Calu3 (cell line): ENCODE measurements at places on chromosomes 16 and 17.
A peak's percentile ranks its signal among the peaks of the same experiment; 100 is the strongest.

- no peak for DNase-seq
These were observed 42.0 kb upstream of the SLC6A2 start for GRCh38 chr16:55613613-55614335.

GRCh38 chr16:62548095-62548494 is 511.9 kb upstream of the CDH8 start:
- DNase-seq = no peak

DNA sequence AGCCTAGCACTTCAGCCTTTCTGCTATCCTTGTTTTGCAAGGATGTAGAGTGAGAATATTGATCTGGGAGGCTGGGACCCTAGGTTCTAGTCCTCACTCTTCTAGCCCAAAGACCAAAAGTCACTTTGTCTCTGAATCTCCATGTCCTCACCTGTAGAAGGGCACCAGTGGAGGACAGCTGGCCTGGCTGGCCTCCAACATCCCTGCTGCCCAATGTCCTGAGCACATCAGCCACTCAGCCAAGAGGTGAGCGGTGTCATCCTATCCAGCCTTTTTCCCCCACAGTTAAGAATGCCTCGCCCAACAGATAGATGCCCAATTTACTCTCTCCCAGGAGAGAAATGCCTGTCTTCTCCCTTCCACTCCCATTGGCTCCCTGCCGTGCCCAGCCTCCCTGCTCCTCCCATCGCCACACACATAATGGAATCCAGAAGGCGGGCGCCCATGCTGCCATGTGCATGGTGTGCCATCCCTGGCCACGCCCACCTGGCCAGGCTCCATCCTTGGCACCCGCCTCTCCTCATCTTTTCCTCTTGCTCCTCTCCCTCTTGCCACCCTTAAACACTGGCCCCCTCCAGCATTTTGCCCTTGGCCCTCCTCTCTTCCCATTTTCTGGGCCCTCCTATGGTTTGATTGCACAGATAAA is 157.3 kb upstream of the SDK2 start:
- no peak for DNase-seq

DNA sequence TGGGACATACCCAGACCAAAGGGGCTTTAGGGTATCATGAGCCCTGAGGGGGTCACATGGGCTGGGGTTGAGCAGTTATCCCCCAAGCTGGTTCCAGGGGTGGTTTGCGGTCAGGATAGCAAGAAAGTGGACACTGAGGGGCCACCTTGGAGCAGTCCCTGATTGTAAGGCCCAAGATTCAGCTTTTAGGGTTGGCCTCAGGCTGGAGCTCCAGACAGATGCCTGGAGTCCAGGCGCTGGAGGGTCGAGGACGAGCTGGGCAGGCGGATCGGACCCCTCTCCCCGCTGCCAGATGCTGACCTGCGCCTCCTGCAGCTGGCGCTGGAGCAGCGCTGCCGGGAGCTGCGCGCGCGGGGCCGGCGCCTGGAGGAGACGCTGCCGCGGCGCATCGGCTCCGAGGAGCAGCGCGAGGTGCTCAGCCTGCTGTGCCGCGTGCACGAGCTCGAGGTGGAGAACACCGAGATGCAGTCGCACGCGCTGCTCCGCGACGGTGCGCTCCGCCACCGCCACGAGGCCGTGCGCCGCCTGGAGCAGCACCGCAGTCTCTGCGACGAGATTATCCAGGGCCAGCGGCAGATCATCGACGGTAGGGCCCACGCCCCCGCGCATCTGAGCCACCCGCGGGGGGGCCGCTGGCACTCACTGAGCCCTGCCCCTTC is 10.0 kb downstream of the BTBD17 start:
- no peak for DNase-seq

DNA sequence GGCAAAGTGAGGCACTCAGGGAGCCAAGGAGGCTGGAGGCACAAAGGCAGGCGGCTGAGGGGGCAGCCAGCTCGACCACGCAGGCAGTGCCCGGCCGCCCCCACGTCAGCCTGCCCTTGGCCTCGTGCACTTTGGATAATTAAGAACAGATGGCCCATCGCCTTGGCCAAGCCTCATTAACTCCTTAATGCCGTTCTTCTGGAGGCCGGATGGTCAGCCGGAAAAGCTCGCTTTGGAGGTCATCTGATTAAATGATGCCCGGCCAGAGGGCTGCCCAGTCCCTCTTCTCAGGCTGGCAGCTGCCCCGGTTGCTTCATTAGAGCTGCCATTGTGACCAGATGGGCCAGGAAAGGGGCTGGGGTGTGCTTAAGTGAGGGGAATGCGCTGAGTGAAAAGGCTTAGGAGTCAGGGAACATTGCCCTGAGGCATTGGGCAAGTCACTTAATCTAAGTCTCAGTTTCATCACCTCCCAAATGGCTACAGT is 364.0 kb downstream of the NPIPA8 start:
- no peak for DNase-seq

DNA sequence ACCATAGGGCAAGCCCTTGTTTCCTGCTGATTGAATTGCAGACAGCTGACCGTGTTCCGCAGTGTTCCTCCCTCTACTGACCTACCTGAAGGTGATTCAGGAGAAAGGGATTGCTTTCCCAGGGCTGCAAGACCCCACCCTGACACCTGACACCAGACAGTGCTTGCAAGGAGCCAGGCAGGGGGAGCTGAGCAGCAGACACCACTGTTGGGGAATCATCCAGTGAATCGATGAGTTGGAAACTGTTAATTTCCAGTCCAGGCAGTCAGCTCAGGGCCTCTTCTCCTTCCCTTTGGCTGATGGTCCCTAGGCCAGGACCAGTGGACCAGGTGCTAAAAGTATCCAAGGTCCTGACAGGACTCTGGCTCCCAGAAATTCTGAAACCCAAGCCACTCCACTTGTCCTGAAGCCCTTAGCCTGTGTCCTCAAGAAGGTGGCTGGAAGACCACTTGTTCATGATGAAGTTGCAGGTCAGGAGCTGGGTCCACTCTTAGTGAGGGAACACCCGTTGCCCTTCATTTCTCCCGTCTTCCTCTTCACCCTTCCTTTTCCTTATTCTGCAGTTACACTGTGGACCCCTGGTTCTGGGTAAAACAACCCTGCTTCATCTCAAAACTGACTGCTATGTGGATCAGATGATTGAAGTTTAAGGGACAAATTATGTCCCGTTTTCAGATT is 9.5 kb upstream of the UNK start:
- DNase-seq = no peak

- DNase-seq = no peak
These were observed 144.4 kb downstream of the CCT6B start for GRCh38 chr17:34816848-34817247.

- no peak for DNase-seq
These were observed 10.8 kb upstream of the APOH start for GRCh38 chr17:66240013-66240412.

GRCh38 chr17:78111727-78112517 is 16.6 kb downstream of the TMC6 start:
- DNase-seq = no peak

DNA sequence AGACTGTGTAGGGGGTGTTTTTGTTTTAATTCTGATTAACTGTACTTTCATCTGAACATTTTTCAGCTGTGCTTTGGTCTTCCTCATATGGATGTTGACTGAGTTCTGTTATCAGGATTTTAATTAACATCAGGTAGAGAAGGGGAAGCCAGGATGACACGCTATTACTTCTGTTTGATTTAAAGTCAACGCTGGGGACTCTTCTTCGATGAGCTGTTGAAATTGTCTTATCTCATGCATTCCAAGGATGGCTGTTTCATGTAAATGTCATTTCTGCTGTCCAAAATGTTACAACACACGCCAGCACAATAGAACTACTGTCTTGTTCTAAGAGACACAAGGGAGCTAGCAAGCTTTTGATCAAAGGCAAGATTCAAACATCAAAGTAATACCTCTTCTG is 263.3 kb upstream of the CDH5 start:
- no peak for DNase-seq

GRCh38 chr17:38577244-38577643 is 28.5 kb downstream of the SRCIN1 start:
- no peak for DNase-seq

DNA sequence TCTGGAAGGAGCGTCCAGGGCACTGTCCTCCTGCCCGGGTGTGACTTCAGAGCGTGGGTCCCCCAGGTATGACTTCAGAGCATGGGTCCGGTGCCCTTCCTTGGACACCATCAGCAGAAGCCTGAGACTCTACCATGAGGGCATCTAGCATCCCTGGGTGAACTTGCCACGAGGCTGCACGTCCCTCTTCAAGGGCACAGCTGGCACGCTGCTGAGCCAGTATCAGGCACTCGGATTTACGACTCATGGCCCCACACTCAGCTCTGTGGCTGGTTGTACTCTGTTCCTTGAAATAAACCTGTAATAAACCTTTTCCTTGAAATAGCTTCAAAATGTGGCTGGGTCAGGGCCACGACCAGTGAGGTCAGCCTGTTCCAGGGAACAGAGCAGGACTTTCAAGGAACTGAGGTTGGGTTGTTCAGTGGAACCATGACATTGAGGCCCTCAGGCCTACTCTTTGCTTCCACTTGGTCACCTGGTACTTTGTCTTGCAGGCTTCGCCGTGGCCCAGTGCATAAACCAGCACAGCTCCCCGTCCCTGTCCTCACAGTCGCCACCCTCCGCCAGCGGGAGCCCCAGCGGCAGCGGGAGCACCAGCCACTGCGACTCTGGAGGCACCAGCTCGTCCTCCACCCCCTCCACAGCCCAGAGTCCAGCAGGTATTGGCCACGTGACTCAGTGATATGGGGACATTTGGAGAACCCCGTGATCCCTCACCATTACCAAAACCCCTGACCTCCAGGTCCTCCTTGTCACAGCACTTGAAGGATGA is 89.9 kb downstream of the SOCS1 start:
- no peak for DNase-seq

- no peak for DNase-seq
These were observed 516.8 kb downstream of the MAF start for GRCh38 chr16:79083508-79084299.

DNA sequence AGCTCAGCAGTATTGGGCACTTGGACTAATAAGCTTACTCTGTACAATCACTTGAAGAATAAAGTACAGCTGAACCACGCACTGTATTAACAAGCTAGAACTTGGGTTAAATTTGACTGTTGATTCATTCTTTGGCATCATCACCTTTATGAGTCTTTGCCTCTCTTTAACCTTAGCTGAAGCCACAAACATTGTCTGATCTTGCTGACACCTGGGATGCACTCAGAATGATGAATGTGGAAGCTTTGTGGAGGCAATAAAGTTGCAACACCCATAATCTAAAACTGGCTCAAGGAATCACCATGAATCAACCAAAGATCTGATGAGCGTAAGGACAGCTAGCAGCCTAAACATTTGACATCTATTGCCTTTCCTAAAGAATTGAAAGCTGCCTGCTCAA is 590.6 kb upstream of the SOX9 start:
- no peak for DNase-seq

- peak; percentile 24 for DNase-seq
These were observed 17.0 kb downstream of the CEP295NL start for GRCh38 chr17:78885956-78886355.

GRCh38 chr16:84277244-84277823 is 17.3 kb upstream of the WFDC1 start:
- DNase-seq = peak; percentile 82

- DNase-seq = no peak
These were observed 35.2 kb downstream of the HSBP1 start for GRCh38 chr16:83842756-83843507.

DNA sequence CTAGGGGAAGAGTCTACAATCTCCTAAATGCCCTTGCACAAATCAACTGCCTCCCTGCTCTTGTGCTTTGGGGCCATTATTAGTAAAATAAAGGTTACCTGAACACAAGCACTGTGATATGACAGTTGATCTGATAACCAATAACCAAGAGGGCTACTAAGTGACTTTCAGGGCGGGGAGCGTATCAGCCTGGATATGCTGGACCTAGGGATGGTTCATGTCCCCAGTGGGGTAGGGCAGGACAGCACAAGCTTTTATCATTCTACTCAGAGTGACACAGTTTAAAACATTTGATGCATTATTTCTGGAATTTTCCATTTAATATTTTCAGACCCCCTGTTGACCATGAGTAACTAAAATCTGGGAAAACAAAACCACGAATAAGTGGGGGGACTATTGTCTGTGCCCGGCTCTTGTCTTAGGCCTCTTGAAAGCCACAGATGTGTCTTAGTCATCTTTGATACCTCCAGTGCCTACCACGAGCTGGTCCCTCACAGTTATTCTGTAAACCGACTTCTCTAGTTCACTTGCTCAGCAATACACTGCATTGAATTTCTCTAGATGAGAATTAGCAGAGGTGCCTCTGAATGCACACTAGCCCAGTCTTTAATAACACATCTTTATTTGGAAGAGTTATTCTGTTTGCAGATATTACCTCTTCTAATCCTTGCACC is 94.6 kb upstream of the DHX40 start:
- no peak for DNase-seq
